ENCODE measurements at places on chromosomes 16 and 17.

DNA sequence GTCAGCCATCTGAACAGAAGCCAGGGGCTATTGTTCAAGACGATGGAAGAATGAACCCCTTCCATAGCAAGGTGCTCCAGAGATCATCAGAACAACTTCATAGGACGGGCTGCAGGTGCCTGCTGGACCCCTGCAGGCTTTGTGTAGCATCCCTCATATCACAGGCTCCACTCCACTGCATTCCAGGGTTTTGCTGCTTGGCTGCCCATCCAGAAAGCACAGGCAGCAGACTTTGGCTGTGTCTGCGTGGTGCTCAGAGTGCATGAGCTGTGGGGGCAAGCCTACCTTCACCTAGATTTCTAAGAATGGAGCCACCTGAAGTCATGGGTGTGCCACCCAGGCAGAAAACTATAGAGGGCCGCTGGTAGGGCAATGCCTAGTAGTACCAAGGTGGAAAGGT lies 93.9 kb upstream of the NLRP1 start:
- no peak for DNase-seq

DNA sequence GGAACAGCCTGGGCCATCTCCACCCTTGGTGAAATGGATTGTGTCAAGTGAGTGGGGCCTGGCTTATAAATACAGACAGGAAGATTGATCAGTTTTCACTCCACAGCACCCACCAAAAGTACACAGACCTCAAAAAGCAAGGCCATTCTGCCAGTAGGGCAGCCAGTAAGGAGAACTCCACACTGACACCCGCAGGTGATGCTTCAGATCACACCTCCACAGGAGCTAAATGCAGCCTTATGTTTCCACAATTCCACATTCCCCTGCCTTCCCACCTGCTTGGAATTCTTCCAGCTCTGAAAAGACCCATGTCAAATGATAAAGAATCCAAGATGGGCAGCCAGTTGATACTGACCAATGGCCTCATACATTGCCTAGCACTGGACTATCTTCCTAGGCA lies 191.1 kb downstream of the ZFHX3 start:
- no peak for DNase-seq

DNA sequence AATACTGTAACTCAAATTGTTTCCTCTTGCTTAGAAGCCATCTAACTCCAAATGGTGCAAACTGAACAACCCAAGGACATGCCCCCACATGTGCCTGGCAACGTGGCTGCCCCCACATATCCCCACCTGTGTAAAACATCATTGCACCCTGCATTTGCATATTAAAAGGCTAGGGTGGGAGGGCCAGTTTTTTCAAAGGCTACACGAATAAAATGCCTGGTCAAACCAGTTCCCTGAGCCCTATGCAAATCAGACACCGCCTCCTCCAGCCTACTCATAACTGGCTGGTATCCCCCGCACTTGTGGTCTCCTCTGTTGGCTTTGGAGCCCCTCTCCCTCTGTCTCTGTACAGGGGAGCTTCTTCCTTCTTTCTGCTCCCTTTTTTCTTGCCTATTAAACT lies 26.7 kb downstream of the C16orf54 start:
- DNase-seq: no peak

DNA sequence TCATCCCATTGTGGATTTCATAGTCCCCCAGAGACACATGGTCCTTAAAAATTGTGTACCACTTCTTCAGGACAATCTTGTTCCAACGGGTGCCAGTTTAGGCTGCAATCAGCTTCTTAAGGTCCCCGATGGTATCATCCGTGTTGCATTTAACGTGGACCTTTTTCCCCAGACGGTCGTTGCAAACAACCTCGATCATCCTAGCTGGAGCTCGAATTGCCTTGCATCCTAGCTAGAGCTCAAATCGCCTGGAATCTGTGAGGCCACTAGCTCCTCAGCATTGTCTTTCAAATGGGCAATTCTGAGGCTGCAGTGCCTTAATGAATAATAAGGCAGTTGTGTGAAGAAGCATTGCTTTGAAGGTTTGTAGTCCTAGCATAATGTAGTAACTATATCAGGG lies 37.7 kb upstream of the RHBDL3 start:
- no peak for DNase-seq

Data from NCI-H226 (cell line).